ENCODE measurements at places on chromosomes 2 and 18. TPM values are rescaled to one million over a fixed set of nuclear protein-coding genes. Genes with fewer than 3 reads are reported as not detected.

DNA sequence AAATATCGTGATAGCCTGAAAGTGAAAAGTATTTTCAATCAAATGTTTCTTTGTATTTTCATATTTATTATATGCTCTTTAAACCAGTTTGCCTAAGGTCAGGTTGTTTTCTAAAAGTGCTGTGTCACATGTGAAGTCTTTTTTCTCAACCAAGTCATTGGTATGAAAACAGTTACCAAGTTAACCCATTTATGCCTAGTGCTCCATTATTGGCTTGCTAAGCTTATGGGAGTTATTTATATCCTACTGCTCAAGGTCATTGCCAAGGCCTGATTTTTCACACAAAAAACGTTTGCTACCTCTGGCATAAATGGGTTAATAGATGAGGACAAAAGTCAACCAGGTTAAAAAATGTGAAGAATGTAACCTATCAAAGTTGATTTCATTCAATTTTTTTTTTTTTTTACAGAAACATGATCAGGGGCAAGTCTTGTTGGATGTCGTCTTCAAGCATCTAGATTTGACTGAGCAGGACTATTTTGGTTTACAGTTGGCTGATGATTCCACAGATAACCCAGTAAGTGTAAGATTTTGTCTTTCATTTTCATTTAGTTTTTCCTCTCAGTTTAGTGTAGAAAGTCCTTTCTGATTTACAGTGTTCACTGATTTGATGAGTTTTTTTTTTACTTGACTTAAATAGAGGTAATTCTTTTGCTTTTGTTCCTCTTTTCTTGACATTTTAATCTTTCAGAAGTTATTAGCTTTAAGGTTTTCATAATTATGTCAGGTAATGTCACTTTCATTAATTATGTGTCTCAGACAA, 102.6 kb downstream of the PTPN4 start:
- no peak overlapping the region for H3K27ac ChIP-seq
- peaks cover 11% of the 10 kb centered on the region for H3K4me1 ChIP-seq
- H3K27me3 ChIP-seq = no peaks in the 10 kb centered on the region
- H3K36me3 ChIP-seq = peaks cover 5% of the 10 kb centered on the region

CYP26B1 gene
- 1.2 TPM for total RNA-seq

GRCh38 chr2:85888020-85888683, 638 bp downstream of the ST3GAL5 start:
- peaks cover 4% of the 10 kb centered on the region for H3K27me3 ChIP-seq
- H3K4me3 ChIP-seq = peak overlapping the region; percentile 92
- H3K27ac ChIP-seq = no peak overlapping the region
- peaks cover 26% of the 10 kb centered on the region for H3K36me3 ChIP-seq

LIMS2 gene
- total RNA-seq = 3.8 TPM

FAM110C gene
- 0.08 TPM for total RNA-seq

GRCh38 chr2:71889759-71890684, 257.6 kb downstream of the CYP26B1 start:
- H3K4me3 ChIP-seq = no peak overlapping the region
- no peaks in the 10 kb centered on the region for H3K27me3 ChIP-seq
- no peak for DNase-seq
- H3K27ac ChIP-seq = no peak overlapping the region
- H3K36me3 ChIP-seq = peaks cover 10% of the 10 kb centered on the region
- H3K4me1 ChIP-seq = peaks cover 1% of the 10 kb centered on the region

- DNase-seq = no peak
- H3K27me3 ChIP-seq = no peaks in the 10 kb centered on the region
- no peak overlapping the region for H3K4me3 ChIP-seq
Measured at GRCh38 chr2:230974096-230974913, 21.6 kb upstream of the SPATA3 start.

SULT1C4 gene
- 22.6 TPM for total RNA-seq

GRCh38 chr2:130241041-130241707, 42.9 kb upstream of the TUBA3E start:
- DNase-seq = no peak
- no peak overlapping the region for H3K4me3 ChIP-seq
- H3K27me3 ChIP-seq = no peaks in the 10 kb centered on the region
- no peak overlapping the region for H3K27ac ChIP-seq

SP9 gene
- total RNA-seq = 0.31 TPM

DNA sequence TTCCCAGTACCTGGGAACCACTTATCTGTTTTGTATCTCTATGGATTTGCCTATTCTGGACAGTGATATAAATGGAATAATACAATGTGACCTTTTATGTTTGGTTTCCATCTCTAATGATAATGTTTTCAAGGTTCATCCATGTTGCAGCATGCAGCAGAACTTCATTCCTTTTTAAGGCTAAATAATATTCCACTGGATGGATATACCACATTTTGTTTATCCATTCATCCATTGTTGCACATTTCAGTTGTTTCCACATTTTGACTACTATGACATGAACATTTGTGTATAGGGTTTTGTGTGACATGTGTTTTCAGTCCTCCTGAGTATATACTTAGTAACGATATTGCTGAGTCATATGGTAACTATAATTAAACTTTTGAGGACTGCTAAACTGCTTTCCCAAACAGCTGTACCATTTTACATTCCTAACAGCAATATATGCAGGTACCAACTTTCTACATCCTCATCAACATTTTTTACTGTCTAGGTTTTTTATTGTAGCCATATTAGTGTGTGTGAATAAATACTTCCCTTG, 17.7 kb upstream of the MARCHF7 start:
- no peak overlapping the region for H3K27ac ChIP-seq
- no peaks in the 10 kb centered on the region for H3K27me3 ChIP-seq
- no peaks in the 10 kb centered on the region for H3K4me1 ChIP-seq
- no peaks in the 10 kb centered on the region for H3K36me3 ChIP-seq

Measured in endothelial cell (in vitro differentiated cells).